ENCODE measurements at places on chromosomes 5 and 9.

GRCh38 chr5:951940-952596, 56.5 kb upstream of the NKD2 start:
- no peak for DNase-seq

DNA sequence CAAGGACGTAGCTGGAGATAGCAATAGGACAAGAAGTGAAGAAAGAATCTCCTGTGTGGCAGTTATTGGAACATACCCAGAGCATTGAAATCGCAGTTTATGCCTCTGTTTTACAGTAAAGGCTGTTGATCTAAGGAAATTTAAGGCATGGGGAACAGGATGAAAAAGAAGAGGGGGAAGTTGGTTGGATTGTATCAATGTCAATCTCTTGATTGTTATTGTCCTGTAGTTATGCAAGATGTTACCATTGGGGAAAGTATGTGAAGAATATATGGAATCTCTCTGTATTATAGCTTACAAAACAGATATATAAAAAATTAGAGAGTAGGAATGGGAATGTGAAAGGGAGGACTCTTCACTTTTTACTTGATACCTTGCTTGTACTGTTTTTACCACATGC, 195.6 kb upstream of the NREP start:
- no peak for DNase-seq

DNA sequence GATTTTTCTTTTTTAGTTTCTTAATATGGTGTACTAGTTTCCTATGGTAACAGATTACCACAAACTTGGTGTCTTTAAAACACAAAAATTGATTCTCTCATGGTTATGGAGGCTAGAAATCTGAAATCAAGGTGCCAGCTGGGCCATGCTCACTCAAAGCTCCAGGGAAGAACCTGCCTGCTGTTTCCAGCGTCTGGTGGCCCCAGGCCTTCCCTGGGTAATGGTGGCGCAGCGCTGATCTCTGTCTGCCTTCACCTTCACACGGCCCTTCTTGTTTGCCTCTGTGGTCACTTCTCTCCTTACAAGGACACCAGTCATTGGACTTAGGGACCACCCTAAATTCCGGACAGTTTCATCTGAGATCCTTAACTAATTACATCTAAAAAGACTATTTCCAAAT, 70.5 kb upstream of the GFPT2 start:
- DNase-seq = no peak

GRCh38 chr5:10981932-10982331, 220.9 kb upstream of the DAP start:
- no peak for DNase-seq

- DNase-seq = no peak
These were observed 44.1 kb downstream of the MARCHF11 start for GRCh38 chr5:16135506-16135905.

- no peak for DNase-seq
These were observed 752.9 kb downstream of the CDH18 start for GRCh38 chr5:19235101-19235584.

DNA sequence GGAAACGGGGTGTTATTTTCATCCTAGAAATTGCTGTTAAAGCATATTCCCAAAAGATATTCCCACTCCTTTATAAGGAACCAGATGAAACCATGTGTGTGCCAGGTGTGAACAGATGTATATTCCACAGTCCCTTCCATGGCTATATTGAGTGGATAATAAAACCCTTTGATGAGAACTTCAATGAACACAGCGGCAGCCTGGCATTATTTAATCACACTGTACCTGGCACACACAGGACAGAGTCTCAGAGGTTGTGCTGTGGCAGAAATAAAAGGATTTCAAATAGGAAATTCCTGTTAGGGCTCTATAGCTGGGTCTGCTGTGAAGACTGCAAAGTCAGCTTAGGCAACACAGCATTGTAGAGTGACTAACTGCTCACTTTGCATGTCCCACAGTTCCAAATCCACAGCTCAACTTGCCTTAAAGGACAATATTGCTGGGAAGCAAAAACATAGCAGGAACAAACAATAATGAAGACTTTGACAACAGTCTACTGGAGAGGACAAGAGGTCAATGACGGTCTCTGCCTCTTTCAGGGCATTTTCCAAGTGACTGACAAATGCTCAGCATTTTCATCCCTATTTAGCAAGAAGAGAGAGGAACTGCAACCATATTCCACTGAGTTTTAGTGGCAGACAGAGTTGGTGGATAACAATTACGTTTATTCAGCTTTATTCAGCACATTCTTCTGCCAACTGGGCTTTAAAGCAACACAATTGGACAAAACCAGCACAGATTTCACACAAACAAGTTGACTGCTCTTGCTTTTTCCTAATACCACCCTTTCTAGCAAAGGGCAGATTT, 255.7 kb upstream of the RGMB start:
- DNase-seq = no peak

DNA sequence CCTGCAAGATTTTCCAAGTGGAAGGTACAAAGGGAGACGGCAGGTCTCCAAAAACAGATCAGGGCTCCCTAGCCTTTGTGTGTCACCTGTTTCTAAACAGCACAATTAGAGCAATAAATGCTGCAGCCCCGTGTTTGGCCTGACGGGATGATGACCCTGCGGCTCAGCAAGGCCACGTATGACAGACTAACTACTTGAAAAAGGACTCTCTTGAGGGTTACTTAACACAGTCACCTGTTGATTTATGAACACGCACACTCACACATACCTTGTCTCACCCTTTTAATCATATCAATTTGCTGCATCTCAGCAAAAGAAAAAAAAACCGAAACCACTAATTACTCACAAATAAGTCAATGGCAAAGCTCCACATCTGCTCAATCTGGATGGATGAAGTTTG, 199.6 kb upstream of the GAS1 start:
- no peak for DNase-seq
